ENCODE measurements at places on chromosomes 16 and 17.

GRCh38 chr16:58031016-58031800 is 5.7 kb downstream of the MMP15 start:
- no peak for DNase-seq
- peaks cover 9% of the 10 kb centered on the region for H3K27me3 ChIP-seq
- H3K27ac ChIP-seq = no peak overlapping the region
- H3K36me3 ChIP-seq = no peaks in the 10 kb centered on the region
- H3K4me3 ChIP-seq = no peak overlapping the region

GRCh38 chr16:60459463-60459862 is 1576.8 kb downstream of the CDH8 start:
- H3K27ac ChIP-seq = no peak overlapping the region
- no peaks in the 10 kb centered on the region for H3K36me3 ChIP-seq
- DNase-seq = no peak
- no peaks in the 10 kb centered on the region for H3K27me3 ChIP-seq
- no peaks in the 10 kb centered on the region for H3K4me1 ChIP-seq

DNA sequence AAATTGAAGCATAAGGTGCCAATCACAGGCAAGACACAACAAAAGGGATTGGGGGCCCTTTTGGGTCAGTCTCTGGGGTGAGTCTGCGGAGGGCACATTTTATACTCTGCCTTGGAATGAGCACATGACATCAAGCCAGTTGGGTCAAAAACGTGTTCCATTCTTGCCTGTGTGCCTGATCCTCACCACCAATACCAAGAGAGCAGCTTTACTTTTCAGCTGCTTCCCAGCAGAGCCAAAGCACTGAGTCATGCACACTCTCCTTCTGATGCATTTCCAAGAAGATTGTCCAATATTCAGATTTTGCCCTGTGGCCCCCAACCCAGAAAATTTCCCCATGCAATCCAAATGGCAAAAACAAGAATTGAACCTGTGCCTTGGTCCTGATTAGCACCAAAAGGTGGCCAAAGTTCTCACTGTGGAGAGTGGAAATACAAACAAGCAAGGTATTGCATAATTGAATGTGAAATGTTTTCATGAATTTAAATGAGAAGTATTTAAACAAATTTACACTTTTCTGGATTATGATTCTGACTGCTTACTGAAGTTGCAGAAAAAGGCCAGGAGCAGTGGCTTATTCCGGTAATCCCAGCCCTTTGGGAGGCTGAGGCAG is 217.8 kb upstream of the SOX9 start:
- H3K36me3 ChIP-seq = no peaks in the 10 kb centered on the region
- peak; percentile 52 for DNase-seq
- no peak overlapping the region for H3K4me3 ChIP-seq
- H3K27ac ChIP-seq = no peak overlapping the region
- peaks cover 18% of the 10 kb centered on the region for H3K4me1 ChIP-seq
- H3K27me3 ChIP-seq = no peaks in the 10 kb centered on the region

DNA sequence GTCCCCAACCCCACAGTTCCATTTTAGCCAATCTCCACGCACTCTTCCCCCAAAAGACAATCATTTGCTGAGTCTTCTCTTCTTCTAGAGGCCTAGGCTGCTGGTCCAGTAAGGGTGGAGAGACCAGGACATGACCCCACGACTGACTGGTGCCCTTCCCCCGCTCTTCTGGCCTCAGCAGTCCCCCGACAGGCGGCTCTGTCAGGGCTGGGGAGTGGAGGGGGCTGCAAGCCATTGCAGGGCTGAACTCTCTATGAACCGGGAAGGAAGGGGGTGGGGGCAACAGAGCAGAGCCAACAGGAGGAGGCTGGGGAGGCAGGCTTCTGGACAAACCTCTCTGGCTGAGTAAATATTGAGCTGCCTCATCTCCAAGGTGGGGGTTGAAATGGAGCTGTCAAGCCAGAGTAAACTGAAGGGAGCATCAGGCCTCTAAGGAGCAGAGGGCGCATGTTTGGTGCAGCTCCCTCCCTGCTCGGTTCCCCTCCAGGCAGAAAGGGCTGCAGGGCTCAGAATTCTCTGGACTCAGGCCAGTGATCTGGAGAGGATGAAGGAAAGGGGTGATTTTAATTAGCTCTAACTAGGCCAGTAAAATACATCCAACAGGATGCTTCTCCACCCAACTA is 8.7 kb downstream of the HOXB1 start:
- no peaks in the 10 kb centered on the region for H3K36me3 ChIP-seq
- peaks cover 13% of the 10 kb centered on the region for H3K4me1 ChIP-seq
- H3K4me3 ChIP-seq = no peak overlapping the region
- DNase-seq = no peak
- H3K27me3 ChIP-seq = peaks cover 34% of the 10 kb centered on the region

GRCh38 chr17:53626286-53626685 is 196.4 kb upstream of the KIF2B start:
- H3K4me1 ChIP-seq = peaks cover 32% of the 10 kb centered on the region
- H3K27ac ChIP-seq = peak overlapping the region; percentile 86
- H3K4me3 ChIP-seq = no peak overlapping the region
- DNase-seq = peak; percentile 88
- H3K27me3 ChIP-seq = no peaks in the 10 kb centered on the region

GRCh38 chr17:74104921-74105320 is 98.6 kb upstream of the RPL38 start:
- H3K4me3 ChIP-seq = no peak overlapping the region
- H3K4me1 ChIP-seq = no peaks in the 10 kb centered on the region
- no peak overlapping the region for H3K27ac ChIP-seq
- DNase-seq = no peak
- no peaks in the 10 kb centered on the region for H3K27me3 ChIP-seq
- no peaks in the 10 kb centered on the region for H3K36me3 ChIP-seq

GRCh38 chr16:2825049-2825742 is 4.9 kb upstream of the ZG16B start:
- H3K27me3 ChIP-seq = peaks cover 2% of the 10 kb centered on the region
- DNase-seq = no peak
- H3K4me1 ChIP-seq = peaks cover 3% of the 10 kb centered on the region
- no peaks in the 10 kb centered on the region for H3K36me3 ChIP-seq

DNA sequence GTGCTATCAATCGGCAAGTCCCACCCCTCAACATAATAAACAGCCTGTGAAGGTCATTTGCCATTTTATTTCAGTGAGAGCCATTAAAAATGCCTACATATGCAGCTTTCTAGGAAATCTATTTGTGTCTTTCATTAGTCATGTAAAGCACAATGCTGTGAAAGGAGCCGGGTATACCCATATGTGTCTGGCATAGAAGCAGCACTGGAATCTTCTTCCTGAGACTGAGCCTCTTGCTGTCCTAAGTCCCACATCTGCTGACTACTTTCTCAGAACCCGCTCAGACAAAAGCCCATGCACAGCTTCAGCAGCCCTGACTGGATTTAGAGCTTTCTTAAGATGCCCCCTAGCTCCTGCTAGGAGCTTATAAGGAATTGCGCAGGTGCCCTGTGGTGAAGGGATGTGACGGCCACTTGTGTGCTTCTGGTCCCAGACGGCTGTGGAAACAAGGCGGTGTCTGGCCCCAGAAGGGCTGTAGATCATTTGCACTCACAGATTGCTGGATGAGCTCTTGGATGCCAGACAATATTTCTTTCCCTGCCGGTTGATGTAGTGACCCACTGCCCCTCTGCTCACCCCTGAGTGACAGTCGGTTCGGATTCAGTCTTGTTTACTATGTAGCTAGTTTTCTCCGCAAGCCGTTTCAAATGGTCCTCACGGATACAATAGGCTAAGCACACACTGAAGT is 172.2 kb downstream of the ANKFN1 start:
- H3K4me1 ChIP-seq = no peaks in the 10 kb centered on the region
- no peaks in the 10 kb centered on the region for H3K27me3 ChIP-seq
- H3K27ac ChIP-seq = no peak overlapping the region
- H3K4me3 ChIP-seq = no peak overlapping the region

DNA sequence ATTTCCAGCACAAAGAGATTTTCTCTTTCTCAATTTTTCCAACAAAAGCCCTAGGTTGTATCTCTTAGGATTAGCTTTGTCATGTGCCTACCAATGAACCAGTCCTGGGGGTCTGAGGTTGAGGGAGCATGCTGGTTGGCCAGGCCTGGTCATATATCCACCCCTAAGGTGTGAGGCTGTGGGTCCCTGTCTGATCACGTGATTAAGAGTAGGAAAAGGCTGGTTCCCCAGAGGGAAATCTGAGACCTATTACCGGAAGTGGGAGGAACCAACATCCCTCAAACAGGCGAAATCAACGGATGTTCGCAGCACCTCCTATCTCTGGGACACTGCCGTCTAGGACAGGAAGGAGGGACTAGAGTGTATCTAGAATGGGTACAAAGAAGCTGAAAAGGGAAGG is 185.7 kb upstream of the IRX5 start:
- no peaks in the 10 kb centered on the region for H3K4me1 ChIP-seq
- H3K27ac ChIP-seq = no peak overlapping the region
- DNase-seq = no peak
- peaks cover 2% of the 10 kb centered on the region for H3K27me3 ChIP-seq

GRCh38 chr17:35018814-35019213 is 38.5 kb downstream of the LIG3 start:
- no peaks in the 10 kb centered on the region for H3K27me3 ChIP-seq
- H3K36me3 ChIP-seq = peaks cover 18% of the 10 kb centered on the region
- DNase-seq = no peak
- no peak overlapping the region for H3K4me3 ChIP-seq
- H3K4me1 ChIP-seq = peaks cover 23% of the 10 kb centered on the region
- no peak overlapping the region for H3K27ac ChIP-seq
